CD4-positive, alpha-beta T cell (primary cell): ENCODE measurements at places on chromosomes 12 and 14.

DNA sequence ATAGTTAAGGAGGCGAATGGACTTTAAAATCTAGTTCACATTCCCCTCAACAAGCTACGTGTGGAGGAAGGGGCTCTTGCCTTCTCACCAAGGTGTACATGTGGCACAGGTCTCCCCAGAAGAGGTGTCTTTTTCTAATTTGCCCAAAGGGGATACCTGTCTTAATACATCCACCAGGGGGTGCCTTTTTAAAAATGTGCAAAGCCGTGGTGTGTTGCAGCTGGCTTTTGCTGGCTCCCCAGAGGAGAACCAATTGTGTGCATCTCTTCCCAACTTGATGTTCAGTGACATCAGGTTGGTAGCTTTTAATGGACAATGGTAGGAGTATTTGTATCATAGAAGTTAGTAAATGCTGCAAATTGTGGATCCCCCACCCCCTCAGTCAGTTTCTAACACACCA lies 33.8 kb downstream of the CREBL2 start:
- H3K27me3 ChIP-seq, result no peaks in the 10 kb centered on the region
- peaks cover 6% of the 10 kb centered on the region for H3K4me1 ChIP-seq
- H3K4me3 ChIP-seq, result no peak overlapping the region
- peak; percentile 36 for DNase-seq
- H3K27ac ChIP-seq, result no peak overlapping the region

- peaks cover 10% of the 10 kb centered on the region for H3K4me1 ChIP-seq
- no peak overlapping the region for H3K4me3 ChIP-seq
- DNase-seq, result no peak
- H3K27ac ChIP-seq, result no peak overlapping the region
Observed at GRCh38 chr12:3432176-3432742, 58.7 kb upstream of the PRMT8 start.

GRCh38 chr14:58238252-58239243 lies 6.1 kb upstream of the PSMA3 start:
- peaks cover under 1% of the 10 kb centered on the region for H3K36me3 ChIP-seq
- no peaks in the 10 kb centered on the region for H3K27me3 ChIP-seq
- peaks cover 8% of the 10 kb centered on the region for H3K4me1 ChIP-seq
- H3K27ac ChIP-seq, result peak overlapping the region; percentile 40

DNA sequence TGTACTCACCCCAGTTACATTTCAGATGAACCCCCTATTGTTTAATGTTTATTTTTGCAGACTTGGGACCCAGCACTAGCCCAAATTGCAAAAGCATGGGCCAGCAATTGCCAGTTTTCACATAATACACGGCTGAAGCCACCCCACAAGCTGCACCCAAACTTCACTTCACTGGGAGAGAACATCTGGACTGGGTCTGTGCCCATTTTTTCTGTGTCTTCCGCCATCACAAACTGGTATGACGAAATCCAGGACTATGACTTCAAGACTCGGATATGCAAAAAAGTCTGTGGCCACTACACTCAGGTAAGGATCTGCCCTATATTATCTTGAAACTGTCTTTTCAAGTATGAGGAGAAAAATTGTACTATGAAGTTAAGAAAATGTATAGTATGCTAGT lies 1.2 kb downstream of the GLIPR1 start:
- H3K27me3 ChIP-seq, result no peaks in the 10 kb centered on the region
- H3K4me3 ChIP-seq, result peak overlapping the region; percentile 65
- no peak for DNase-seq
- H3K27ac ChIP-seq, result peak overlapping the region; percentile 76
- peaks cover 53% of the 10 kb centered on the region for H3K4me1 ChIP-seq

- H3K27ac ChIP-seq, result no peak overlapping the region
- H3K27me3 ChIP-seq, result no peaks in the 10 kb centered on the region
- DNase-seq, result no peak
- no peaks in the 10 kb centered on the region for H3K36me3 ChIP-seq
- H3K4me1 ChIP-seq, result peaks cover 13% of the 10 kb centered on the region
Observed at GRCh38 chr14:68343534-68344118, 449.2 kb downstream of the ZFP36L1 start.

DNA sequence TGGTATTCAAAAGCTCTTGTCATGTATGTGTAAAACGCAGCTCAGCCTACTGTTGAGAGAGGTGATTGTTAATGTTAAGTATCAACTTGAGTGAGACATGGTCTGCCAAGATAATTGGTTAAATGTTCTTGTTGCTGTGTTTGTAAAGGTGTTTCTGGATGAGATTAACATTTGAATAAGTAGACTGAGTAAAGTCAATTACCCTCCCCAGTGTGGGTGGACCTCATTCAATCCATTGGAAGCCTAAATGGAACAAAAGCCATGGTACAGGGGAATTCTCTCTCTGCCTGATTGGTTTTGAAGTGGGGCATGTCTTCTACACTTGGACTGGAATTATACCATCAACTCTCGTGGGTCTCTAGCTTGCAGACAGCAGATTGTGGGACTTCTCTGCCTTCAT lies 63.8 kb upstream of the RERGL start:
- H3K27ac ChIP-seq, result no peak overlapping the region
- no peaks in the 10 kb centered on the region for H3K36me3 ChIP-seq
- no peaks in the 10 kb centered on the region for H3K4me1 ChIP-seq
- DNase-seq, result no peak

- no peaks in the 10 kb centered on the region for H3K4me1 ChIP-seq
- H3K27ac ChIP-seq, result no peak overlapping the region
- no peak for DNase-seq
- H3K27me3 ChIP-seq, result no peaks in the 10 kb centered on the region
Observed at GRCh38 chr12:27163048-27163715, 80.8 kb upstream of the C12orf71 start.

- no peaks in the 10 kb centered on the region for H3K27me3 ChIP-seq
- no peak overlapping the region for H3K4me3 ChIP-seq
- H3K4me1 ChIP-seq, result peaks cover 52% of the 10 kb centered on the region
Observed at GRCh38 chr12:132428936-132429601, 60.9 kb upstream of the FBRSL1 start.

GRCh38 chr12:4412465-4412864 lies 33.0 kb upstream of the FGF23 start:
- H3K36me3 ChIP-seq, result no peaks in the 10 kb centered on the region
- peaks cover 5% of the 10 kb centered on the region for H3K4me1 ChIP-seq
- DNase-seq, result no peak
- no peak overlapping the region for H3K4me3 ChIP-seq

DNA sequence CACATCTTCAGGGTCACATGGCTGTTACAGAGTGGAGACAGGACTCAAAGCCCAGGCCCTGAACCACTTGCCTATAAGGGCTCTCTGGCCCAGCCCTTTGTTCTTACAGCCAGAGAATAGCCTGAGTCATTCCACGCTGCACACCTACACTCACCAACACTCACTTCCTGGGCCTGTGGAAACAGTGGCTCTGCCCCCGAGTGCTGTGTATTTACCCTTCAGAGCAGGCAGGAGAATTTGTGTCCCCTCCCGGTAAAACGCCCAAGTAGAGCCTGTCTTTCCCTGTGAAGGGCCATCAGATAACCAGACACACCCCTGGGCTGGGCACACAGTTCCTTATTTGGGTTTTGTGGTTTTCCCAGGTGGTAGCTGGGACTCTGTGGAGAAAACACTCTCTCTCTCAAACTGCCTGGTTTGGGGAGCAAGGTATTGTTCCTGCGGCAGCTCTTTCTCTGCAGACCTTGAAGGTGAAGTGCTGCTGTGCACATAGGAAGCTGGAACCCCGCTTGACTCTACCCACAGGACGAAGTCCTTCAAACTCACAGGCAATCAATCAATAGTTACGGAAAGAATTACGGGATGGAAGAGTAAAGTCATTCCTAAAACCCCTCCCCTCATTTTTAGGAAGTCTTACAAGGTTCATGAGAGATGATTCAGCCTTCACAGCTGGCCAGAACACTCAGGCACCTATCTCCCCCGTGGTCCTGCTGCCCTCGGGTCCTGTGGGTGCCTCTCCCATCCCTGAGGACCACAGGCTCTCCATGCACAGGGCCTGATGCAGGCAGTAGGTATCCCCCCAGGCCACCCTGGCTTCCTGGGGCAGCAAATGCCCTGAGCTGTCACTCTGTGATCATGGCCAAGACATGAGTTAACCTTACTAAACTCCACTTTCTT lies 20.3 kb downstream of the FIGNL2 start:
- peaks cover under 1% of the 10 kb centered on the region for H3K27me3 ChIP-seq
- DNase-seq, result no peak
- H3K4me3 ChIP-seq, result no peak overlapping the region
- no peak overlapping the region for H3K27ac ChIP-seq
- H3K36me3 ChIP-seq, result no peaks in the 10 kb centered on the region

GRCh38 chr12:20415641-20416040 lies 47.3 kb downstream of the PDE3A start:
- DNase-seq, result no peak
- no peaks in the 10 kb centered on the region for H3K4me1 ChIP-seq
- no peaks in the 10 kb centered on the region for H3K36me3 ChIP-seq
- no peaks in the 10 kb centered on the region for H3K27me3 ChIP-seq
- no peak overlapping the region for H3K27ac ChIP-seq

DNA sequence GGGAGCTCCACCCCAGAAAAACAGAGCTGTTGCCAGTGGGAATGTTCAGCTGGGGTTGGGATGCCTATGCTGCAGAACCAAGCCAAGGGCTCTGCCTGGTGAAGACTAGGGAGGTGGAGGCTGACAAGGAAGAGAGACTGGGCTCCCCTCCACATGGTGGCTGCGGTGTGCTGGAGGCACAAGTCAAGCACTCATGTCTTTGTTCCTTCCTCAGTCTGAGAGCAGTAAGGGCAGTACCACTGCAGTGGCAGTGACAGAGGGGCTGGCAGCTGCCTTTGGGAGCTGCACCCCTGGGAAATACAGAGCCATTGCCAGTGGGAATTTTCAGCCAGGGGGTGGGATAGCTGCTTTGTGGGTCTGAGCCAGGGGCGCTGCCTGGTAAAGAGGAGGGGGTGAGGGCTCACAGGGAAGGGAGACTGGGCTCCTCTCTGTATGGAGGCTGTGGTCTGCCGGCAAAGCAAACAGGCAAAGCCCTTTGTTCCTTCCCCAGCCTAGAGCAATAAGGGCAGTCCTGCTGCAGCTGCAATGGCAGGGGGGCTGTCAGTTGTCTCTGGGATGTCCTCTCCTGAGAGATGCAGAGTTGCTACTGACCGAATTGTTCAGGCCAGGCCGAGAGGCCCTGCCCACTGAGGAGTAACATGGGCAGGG lies 255.9 kb downstream of the RAD51B start:
- no peaks in the 10 kb centered on the region for H3K36me3 ChIP-seq
- H3K4me3 ChIP-seq, result no peak overlapping the region
- no peak for DNase-seq
- H3K27ac ChIP-seq, result no peak overlapping the region
- H3K4me1 ChIP-seq, result no peaks in the 10 kb centered on the region

- H3K27me3 ChIP-seq, result no peaks in the 10 kb centered on the region
- no peak for DNase-seq
- no peak overlapping the region for H3K27ac ChIP-seq
- no peak overlapping the region for H3K4me3 ChIP-seq
Observed at GRCh38 chr12:104828015-104828414, 130.1 kb downstream of the SLC41A2 start.

- H3K4me3 ChIP-seq, result peak overlapping the region; percentile 93
- no peak overlapping the region for H3K27ac ChIP-seq
- no peaks in the 10 kb centered on the region for H3K27me3 ChIP-seq
- DNase-seq, result no peak
- no peaks in the 10 kb centered on the region for H3K36me3 ChIP-seq
Observed at GRCh38 chr12:101696251-101697196, 916 bp upstream of the CHPT1 start.

GRCh38 chr14:96799489-96800054 lies 2.4 kb downstream of the VRK1 start:
- no peak overlapping the region for H3K4me3 ChIP-seq
- H3K27ac ChIP-seq, result no peak overlapping the region
- no peaks in the 10 kb centered on the region for H3K36me3 ChIP-seq
- H3K27me3 ChIP-seq, result no peaks in the 10 kb centered on the region
- peaks cover 9% of the 10 kb centered on the region for H3K4me1 ChIP-seq

DNA sequence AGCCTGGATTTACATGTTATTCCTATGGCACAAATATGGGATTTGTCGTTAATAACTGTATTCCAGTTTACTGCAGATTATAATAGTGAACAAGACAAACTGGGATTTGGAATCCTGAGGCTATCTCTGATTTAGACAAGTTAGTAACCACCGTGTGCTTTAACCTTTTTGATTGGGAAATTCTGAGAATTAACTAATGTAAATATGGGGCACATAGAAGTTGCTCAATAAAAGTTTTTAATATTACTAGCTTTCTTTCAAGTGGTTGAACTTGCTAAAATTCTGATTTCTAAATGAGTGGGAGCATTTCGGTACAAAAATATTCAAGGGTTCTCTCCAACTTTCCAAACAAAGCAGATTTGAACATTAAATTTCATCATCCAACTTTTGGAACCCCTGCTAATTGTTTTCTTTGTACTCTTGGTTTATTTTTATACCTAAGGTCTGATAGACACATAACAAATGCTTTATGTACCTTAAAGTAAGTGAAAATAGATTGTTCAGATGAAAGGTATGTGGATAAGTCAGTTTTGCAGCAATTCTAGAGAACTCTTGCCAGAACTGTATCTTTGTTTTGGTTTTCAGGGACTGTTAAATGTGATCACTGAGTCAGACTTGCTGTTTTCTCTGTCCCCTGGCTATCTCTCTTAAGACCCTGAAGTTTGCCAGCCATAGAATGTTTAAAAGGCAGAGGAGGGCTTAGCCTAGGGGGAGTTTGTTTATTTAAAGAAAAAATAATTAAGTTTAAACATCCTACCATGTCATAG lies 57.5 kb downstream of the FRS2 start:
- peaks cover 13% of the 10 kb centered on the region for H3K4me1 ChIP-seq
- H3K27me3 ChIP-seq, result no peaks in the 10 kb centered on the region
- no peak overlapping the region for H3K4me3 ChIP-seq
- DNase-seq, result no peak
- peaks cover 7% of the 10 kb centered on the region for H3K36me3 ChIP-seq

- H3K27ac ChIP-seq, result no peak overlapping the region
- peaks cover 36% of the 10 kb centered on the region for H3K27me3 ChIP-seq
- H3K36me3 ChIP-seq, result no peaks in the 10 kb centered on the region
- no peaks in the 10 kb centered on the region for H3K4me1 ChIP-seq
- no peak for DNase-seq
Observed at GRCh38 chr14:99728981-99729451, 44.9 kb downstream of the CYP46A1 start.

GRCh38 chr12:495466-495865 lies 35.7 kb downstream of the B4GALNT3 start:
- H3K36me3 ChIP-seq, result no peaks in the 10 kb centered on the region
- DNase-seq, result no peak
- no peak overlapping the region for H3K4me3 ChIP-seq
- H3K27me3 ChIP-seq, result no peaks in the 10 kb centered on the region
- H3K27ac ChIP-seq, result no peak overlapping the region
- no peaks in the 10 kb centered on the region for H3K4me1 ChIP-seq

- H3K4me1 ChIP-seq, result no peaks in the 10 kb centered on the region
- no peaks in the 10 kb centered on the region for H3K27me3 ChIP-seq
- no peak overlapping the region for H3K4me3 ChIP-seq
- no peak overlapping the region for H3K27ac ChIP-seq
- no peaks in the 10 kb centered on the region for H3K36me3 ChIP-seq
Observed at GRCh38 chr12:27289414-27289813, 43.2 kb upstream of the BMAL2 start.

- no peak for DNase-seq
- peak overlapping the region; percentile 97 for H3K4me3 ChIP-seq
- no peaks in the 10 kb centered on the region for H3K27me3 ChIP-seq
- no peaks in the 10 kb centered on the region for H3K36me3 ChIP-seq
Observed at GRCh38 chr12:11652351-11653040, 3.0 kb downstream of the ETV6 start.

GRCh38 chr12:51863933-51864832 lies 15.7 kb upstream of the FIGNL2 start:
- no peak for DNase-seq
- H3K27ac ChIP-seq, result no peak overlapping the region
- peaks cover 66% of the 10 kb centered on the region for H3K27me3 ChIP-seq
- peaks cover 25% of the 10 kb centered on the region for H3K4me1 ChIP-seq
